ENCODE measurements at places on chromosomes 1 and 21.

DNA sequence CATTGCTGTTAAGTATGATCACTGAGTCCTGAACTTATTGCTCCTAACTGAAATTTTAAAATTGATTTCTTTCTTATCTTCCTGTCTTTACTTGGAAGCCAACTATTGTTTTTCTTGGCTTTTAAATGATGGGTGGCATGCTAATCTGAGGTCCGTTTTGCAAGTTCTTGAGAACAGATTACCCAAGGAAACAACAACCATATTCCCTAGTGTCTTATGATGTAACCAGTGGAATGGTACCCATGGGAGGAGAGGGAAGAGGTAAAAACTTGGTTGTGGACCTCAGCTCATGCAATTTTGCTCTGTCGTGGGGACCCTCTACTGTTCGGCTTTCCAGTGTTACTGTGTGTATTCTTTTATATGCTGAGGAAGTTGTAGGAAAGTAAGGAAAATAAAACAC lies 454.8 kb upstream of the ADAMTS5 start:
- no peaks in the 10 kb centered on the region for H3K36me3 ChIP-seq
- DNase-seq, result no peak
- no peaks in the 10 kb centered on the region for H3K4me1 ChIP-seq

- peaks cover 14% of the 10 kb centered on the region for H3K4me1 ChIP-seq
- no peaks in the 10 kb centered on the region for H3K36me3 ChIP-seq
- peak within 1 kb of the TSS; percentile 45 for H3K4me3 ChIP-seq
- H3K27ac ChIP-seq, result no peak within 1 kb of the TSS
- DNase-seq, result peak; percentile 31
Measured at GRCh38 chr1:185733818-185734735, at the start of gene HMCN1. HMCN1 (plus strand) TSS chr1:185734391; CDS start chr1:185734780, 389 bp downstream.

- DNase-seq, result no peak
- H3K4me3 ChIP-seq, result no peak overlapping the region
- no peaks in the 10 kb centered on the region for H3K4me1 ChIP-seq
- no peaks in the 10 kb centered on the region for H3K36me3 ChIP-seq
- peaks cover 40% of the 10 kb centered on the region for H3K27me3 ChIP-seq
Measured at GRCh38 chr1:36080236-36080635, 3.7 kb upstream of the TEKT2 start.

GRCh38 chr1:111190931-111191451 lies 9.5 kb downstream of the DENND2D start:
- peaks cover 94% of the 10 kb centered on the region for H3K4me1 ChIP-seq
- H3K27ac ChIP-seq, result peak overlapping the region; percentile 5
- H3K4me3 ChIP-seq, result no peak overlapping the region
- no peak for DNase-seq
- H3K27me3 ChIP-seq, result no peaks in the 10 kb centered on the region
- H3K36me3 ChIP-seq, result peaks cover 100% of the 10 kb centered on the region

DNA sequence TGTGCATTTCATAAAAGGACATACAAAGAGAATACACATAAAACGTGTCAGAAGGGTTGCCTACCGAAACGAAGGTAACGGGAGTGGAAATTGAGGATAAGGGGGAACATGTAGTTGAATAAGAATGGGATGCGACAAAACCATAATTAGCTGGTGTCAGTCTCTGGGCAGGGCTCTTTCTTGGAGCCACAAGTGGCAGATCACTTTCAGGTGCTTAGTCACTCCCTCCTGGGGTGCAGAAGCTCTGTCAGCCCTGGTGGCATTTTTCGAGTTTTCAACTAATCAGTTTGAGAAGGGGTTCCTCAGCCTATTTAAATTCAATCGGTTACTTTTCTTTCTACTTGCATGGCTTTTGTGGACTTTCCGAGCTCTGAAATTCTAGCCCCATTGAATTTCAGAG lies 133.9 kb upstream of the IGSF21 start:
- no peak overlapping the region for H3K27ac ChIP-seq
- no peak for DNase-seq
- H3K4me1 ChIP-seq, result no peaks in the 10 kb centered on the region
- no peak overlapping the region for H3K4me3 ChIP-seq
- no peaks in the 10 kb centered on the region for H3K27me3 ChIP-seq
- no peaks in the 10 kb centered on the region for H3K36me3 ChIP-seq

GRCh38 chr1:88873737-88874349 lies 17.5 kb downstream of the GTF2B start:
- H3K4me3 ChIP-seq, result no peak overlapping the region
- no peaks in the 10 kb centered on the region for H3K27me3 ChIP-seq
- no peak for DNase-seq
- H3K27ac ChIP-seq, result no peak overlapping the region

DNA sequence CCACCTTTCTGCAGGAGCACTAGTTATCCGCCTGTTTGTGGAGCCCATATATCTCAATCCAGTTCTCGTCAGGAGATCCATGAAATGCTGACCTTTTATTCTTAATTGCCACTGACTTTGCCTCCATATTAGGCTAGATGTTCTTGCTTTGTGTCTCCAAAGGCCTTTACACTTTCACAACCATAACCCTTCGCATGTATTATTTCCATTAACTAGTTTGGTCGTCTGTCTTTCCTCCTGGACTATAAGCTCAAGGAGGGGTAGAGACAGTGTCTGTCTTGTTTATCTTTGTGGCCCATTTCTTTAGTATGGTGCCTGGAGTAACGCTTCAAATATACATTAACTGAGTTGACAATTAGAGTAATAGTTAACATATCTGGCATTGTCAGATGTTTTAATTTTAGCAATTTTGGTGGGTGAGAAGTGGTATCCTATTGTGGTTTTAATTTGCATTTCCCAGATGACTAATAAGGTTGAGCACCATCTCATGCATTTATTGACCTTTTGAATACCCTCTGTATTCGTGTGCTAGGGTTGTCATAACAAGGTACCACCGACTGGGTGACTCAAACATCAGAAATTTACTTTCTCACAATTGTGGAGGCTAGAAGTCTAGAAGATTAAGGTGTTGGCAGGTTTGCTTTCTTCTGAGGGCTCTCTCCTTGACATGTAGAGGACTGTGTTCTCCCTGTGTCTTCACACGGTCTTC lies 21.7 kb upstream of the IL12RB2 start:
- H3K27ac ChIP-seq, result no peak overlapping the region
- H3K36me3 ChIP-seq, result no peaks in the 10 kb centered on the region
- DNase-seq, result no peak
- peaks cover 7% of the 10 kb centered on the region for H3K4me1 ChIP-seq
- no peak overlapping the region for H3K4me3 ChIP-seq
- H3K27me3 ChIP-seq, result peaks cover 3% of the 10 kb centered on the region

- H3K4me3 ChIP-seq, result no peak overlapping the region
- H3K36me3 ChIP-seq, result peaks cover 28% of the 10 kb centered on the region
- H3K4me1 ChIP-seq, result peaks cover 36% of the 10 kb centered on the region
- no peak overlapping the region for H3K27ac ChIP-seq
- H3K27me3 ChIP-seq, result no peaks in the 10 kb centered on the region
Measured at GRCh38 chr1:27109103-27109822, 45.7 kb downstream of the SLC9A1 start.

- no peaks in the 10 kb centered on the region for H3K4me1 ChIP-seq
- no peaks in the 10 kb centered on the region for H3K36me3 ChIP-seq
- no peaks in the 10 kb centered on the region for H3K27me3 ChIP-seq
- H3K4me3 ChIP-seq, result no peak overlapping the region
- H3K27ac ChIP-seq, result no peak overlapping the region
Measured at GRCh38 chr21:22582026-22582425, 1583.8 kb downstream of the NCAM2 start.

- H3K36me3 ChIP-seq, result peaks cover 1% of the 10 kb centered on the region
- H3K4me1 ChIP-seq, result peaks cover 23% of the 10 kb centered on the region
- no peaks in the 10 kb centered on the region for H3K27me3 ChIP-seq
- no peak for DNase-seq
Measured at GRCh38 chr1:111737216-111738132, 1.7 kb downstream of the INKA2 start.

DNA sequence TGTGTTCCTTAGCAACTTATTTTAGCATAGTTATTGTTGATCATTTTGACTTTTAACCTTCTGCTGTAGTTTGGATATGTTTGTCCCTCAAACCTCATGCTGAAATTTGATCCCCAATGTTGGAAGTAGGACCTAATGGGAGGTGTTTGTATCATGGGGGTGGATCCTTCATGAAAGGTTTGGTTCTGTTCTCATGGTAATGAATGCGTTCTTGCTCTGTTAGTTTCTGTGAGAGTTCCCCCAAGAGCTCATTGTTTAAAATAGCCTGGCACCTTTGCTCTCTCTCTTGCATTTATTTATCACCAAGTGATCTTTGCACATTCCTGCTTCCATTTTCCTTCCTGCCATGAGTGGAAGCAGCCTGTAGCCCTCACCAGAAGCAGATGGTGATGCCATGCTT lies 372.1 kb upstream of the VAMP3 start:
- H3K36me3 ChIP-seq, result no peaks in the 10 kb centered on the region
- peaks cover 9% of the 10 kb centered on the region for H3K27me3 ChIP-seq
- H3K4me3 ChIP-seq, result no peak overlapping the region
- no peak overlapping the region for H3K27ac ChIP-seq
- H3K4me1 ChIP-seq, result no peaks in the 10 kb centered on the region
- no peak for DNase-seq

GRCh38 chr1:201598396-201598795 lies 59.5 kb downstream of the NAV1 start:
- H3K27me3 ChIP-seq, result peaks cover 10% of the 10 kb centered on the region
- H3K27ac ChIP-seq, result no peak overlapping the region
- no peak for DNase-seq

- H3K27ac ChIP-seq, result peak overlapping the region; percentile 100
Measured at GRCh38 chr1:112957133-112957812, 1.3 kb upstream of the SLC16A1 start.

DNA sequence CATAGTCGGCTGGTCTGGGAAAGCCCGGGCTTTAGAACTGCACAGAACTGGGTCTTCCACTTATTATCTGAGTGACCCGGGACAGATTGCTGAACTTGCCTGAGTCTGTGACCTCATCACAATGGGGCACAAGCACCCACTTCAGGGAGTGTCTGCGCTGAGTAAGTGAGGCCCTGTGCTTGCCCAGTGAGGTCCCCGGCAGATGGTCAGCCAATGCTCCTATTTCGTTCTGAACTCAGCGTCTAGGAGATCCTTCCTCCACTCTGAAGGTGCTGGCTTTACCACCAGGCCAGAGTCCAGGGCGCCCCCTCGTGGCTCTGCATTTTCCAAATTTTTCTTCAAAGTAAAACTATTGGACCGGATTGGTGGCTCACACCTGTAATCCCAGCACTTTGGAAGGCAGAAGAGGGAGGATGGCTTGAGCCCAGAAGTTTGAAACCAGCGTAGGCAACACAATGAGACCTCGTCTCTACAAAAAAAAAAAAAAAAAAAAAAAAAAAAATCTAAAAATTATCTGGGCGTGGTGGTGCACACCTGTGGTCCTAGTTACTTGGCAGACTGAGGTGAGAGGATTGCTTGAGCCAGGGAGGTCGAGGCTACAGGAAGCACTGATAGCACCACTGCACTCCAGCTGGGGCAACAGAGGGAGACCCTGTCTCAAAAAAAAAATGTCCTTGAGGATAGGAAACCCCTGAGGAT lies 61.7 kb downstream of the FCRL5 start:
- no peak overlapping the region for H3K27ac ChIP-seq
- peaks cover 25% of the 10 kb centered on the region for H3K27me3 ChIP-seq
- H3K36me3 ChIP-seq, result no peaks in the 10 kb centered on the region

GRCh38 chr21:16402752-16403151 lies 673.0 kb downstream of the USP25 start:
- no peaks in the 10 kb centered on the region for H3K4me1 ChIP-seq
- H3K27ac ChIP-seq, result no peak overlapping the region
- H3K27me3 ChIP-seq, result no peaks in the 10 kb centered on the region
- no peak for DNase-seq
- H3K4me3 ChIP-seq, result no peak overlapping the region

DNA sequence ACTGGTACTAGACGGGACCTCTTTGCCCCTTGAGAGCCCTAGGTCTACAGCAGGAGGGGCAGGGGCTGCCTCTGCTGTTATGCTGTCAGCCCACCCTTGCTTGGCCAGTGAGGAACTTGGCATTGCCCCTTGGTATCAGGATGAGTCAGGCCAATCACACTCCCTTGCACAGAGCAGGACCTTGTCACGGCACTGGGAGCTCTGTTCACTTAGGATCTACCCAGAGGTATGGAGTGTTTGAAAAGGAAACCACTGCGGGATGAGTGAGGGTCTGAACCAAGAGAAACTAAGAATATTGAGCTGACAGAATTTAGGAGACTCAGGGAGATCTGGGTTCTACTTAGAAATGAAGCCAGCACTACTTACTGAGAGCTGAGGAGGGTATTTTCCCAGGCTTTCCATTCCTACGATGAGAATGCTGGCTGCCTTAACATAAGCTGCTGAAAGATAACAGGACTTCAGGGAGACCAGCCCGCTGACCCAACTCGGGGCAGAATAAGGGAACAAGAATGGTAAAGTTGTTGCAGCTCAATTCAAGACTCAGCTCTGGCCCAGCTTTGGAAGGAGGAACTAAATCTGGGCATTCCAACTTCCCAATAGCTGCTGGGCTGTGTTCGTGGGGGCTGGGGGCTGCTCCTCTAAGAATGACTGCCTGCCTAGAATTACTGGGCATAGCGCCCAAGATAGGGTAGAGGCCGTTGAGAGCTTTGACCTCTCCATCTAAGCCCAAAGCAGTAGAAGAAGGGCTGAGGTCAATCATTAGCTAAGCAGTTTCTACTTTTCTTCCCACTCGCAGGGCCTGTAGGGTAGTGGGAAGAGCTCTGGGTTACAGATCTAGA lies 1.5 kb downstream of the FABP3 start:
- peaks cover 24% of the 10 kb centered on the region for H3K27me3 ChIP-seq
- no peaks in the 10 kb centered on the region for H3K36me3 ChIP-seq
- DNase-seq, result no peak
- H3K4me1 ChIP-seq, result peaks cover 13% of the 10 kb centered on the region
- H3K4me3 ChIP-seq, result no peak overlapping the region
- H3K27ac ChIP-seq, result no peak overlapping the region

DNA sequence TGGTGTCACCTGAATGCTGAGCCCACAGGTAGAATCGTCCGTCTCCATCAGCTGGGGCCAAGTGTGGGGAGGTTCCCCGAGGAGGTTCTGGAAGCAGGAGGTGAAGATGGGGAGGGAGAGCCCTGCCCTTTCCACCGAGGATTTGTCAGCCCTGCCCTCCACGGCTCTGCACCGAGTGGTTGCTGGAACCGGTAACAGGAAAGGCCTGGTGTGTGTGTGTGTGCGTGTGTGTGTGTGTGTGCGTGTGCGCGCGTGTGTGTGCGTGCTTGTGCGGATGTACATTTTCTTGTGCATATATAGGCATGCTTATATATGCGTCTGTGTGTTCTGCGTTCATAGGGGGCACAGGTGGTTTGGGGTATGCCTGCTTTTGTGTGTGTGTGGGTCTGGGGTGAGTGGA lies 3.5 kb downstream of the NBL1 start:
- H3K4me3 ChIP-seq, result peak overlapping the region; percentile 20
- peaks cover 36% of the 10 kb centered on the region for H3K4me1 ChIP-seq
- DNase-seq, result peak; percentile 72
- peaks cover 35% of the 10 kb centered on the region for H3K27me3 ChIP-seq
- peaks cover 2% of the 10 kb centered on the region for H3K36me3 ChIP-seq
- peak overlapping the region; percentile 54 for H3K27ac ChIP-seq

- H3K4me3 ChIP-seq, result no peak overlapping the region
- no peaks in the 10 kb centered on the region for H3K4me1 ChIP-seq
- no peak overlapping the region for H3K27ac ChIP-seq
- DNase-seq, result no peak
- H3K36me3 ChIP-seq, result no peaks in the 10 kb centered on the region
Measured at GRCh38 chr1:47030170-47030805, 6.8 kb downstream of the CYP4X1 start.

GRCh38 chr1:69737527-69738185 lies 169.9 kb downstream of the LRRC7 start:
- DNase-seq, result no peak
- H3K27me3 ChIP-seq, result no peaks in the 10 kb centered on the region
- H3K36me3 ChIP-seq, result no peaks in the 10 kb centered on the region
